Central memory CD8-positive, alpha-beta T cell (primary cell): ENCODE measurements at places on chromosomes 4 and X.

DNA sequence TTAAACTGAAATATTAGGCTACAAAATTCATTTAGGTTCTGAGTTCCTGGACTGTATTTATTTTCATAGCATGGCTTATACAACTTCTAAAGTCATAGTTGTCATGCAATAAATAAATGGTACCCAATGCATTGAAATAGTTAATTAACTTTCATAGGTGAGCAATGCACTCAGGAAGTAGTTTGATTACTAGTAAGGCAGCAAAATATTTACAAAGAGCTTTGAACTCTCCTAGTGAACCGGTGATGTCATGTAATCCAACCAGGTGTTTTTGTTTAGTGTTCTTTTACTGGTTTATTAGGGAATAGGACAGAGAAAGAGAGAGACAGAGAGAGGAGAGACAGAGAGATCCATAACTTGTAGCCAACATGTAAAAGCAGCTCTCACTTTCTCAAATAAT lies 228.6 kb upstream of the CTSO start:
- no peaks in the 10 kb centered on the region for H3K27me3 ChIP-seq
- no peaks in the 10 kb centered on the region for H3K4me1 ChIP-seq
- H3K27ac ChIP-seq: no peak overlapping the region

GRCh38 chrX:24014388-24015018 lies 12.5 kb downstream of the KLHL15 start:
- H3K36me3 ChIP-seq: peaks cover 12% of the 10 kb centered on the region
- H3K27ac ChIP-seq: peak overlapping the region; percentile 60
- no peak overlapping the region for H3K4me3 ChIP-seq
- H3K4me1 ChIP-seq: peaks cover 30% of the 10 kb centered on the region
- H3K27me3 ChIP-seq: no peaks in the 10 kb centered on the region

GRCh38 chr4:138841343-138841742 lies 174.2 kb upstream of the NOCT start:
- H3K27me3 ChIP-seq: peaks cover 17% of the 10 kb centered on the region
- H3K4me1 ChIP-seq: no peaks in the 10 kb centered on the region
- no peak for DNase-seq
- H3K27ac ChIP-seq: no peak overlapping the region
- H3K4me3 ChIP-seq: no peak overlapping the region

DNA sequence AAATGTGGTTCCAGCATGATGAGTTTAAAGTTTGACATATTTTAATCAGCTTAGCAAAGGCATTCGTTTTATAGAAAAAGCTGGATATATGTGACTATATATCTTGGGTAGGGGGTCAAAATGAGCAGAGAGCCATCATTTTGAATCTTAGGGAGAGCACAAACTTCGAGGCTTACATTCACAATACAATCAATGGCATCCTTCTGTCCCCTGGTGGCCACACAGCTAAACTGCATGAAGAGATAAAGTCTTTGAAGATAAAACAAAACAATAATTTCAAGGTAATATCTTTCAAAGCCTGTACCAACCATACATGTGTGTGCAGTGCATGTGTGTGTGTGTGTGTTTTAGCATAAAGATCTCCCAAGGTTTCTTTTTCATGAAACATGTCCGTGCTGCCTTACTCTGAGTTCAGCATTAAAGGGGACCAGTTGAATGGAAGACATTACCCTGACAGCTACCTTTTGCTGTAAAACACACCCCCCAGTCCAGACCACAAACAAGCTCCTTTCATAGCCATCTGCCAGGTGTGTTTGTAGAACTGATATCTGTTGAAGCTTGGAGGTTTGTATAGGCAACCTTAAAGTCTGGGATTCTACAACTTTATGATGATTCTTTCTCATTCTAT lies 22.0 kb downstream of the DYNLT3 start:
- H3K27me3 ChIP-seq: no peaks in the 10 kb centered on the region
- H3K4me1 ChIP-seq: peaks cover 14% of the 10 kb centered on the region
- peak; percentile 23 for DNase-seq
- H3K27ac ChIP-seq: no peak overlapping the region
- peaks cover 2% of the 10 kb centered on the region for H3K36me3 ChIP-seq

- H3K27ac ChIP-seq: no peak overlapping the region
- no peaks in the 10 kb centered on the region for H3K4me1 ChIP-seq
- H3K36me3 ChIP-seq: no peaks in the 10 kb centered on the region
- H3K27me3 ChIP-seq: no peaks in the 10 kb centered on the region
- no peak for DNase-seq
Observed at GRCh38 chr4:85579942-85580341, 105.0 kb downstream of the ARHGAP24 start.

GRCh38 chrX:10051866-10052480 lies 84.8 kb downstream of the CLDN34 start:
- H3K27ac ChIP-seq: no peak overlapping the region
- no peak overlapping the region for H3K4me3 ChIP-seq
- H3K36me3 ChIP-seq: peaks cover 2% of the 10 kb centered on the region
- peaks cover 5% of the 10 kb centered on the region for H3K4me1 ChIP-seq
- DNase-seq: no peak
- no peaks in the 10 kb centered on the region for H3K27me3 ChIP-seq

DNA sequence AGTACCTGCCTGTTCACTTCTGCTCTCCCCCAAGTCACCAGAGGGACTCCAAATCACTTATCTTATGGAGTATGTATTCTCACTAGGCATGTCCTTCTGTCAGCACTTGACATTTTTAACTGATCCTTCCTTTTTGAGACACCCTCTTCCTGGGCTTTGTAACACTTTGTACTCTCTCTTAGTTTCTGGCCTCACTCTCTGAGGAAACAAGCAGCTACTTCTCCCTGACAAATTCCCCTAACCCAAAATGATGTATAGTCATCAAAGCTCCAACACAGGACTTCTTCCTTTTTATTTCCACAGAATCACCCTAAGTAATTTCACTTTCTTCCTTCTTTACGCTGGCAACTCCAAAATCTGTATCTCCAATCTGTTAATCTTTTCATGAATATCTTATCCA lies 101.8 kb downstream of the ARAP2 start:
- DNase-seq: no peak
- H3K27ac ChIP-seq: peak overlapping the region; percentile 67
- H3K36me3 ChIP-seq: peaks cover 42% of the 10 kb centered on the region
- H3K4me3 ChIP-seq: no peak overlapping the region
- H3K4me1 ChIP-seq: peaks cover 38% of the 10 kb centered on the region
- H3K27me3 ChIP-seq: no peaks in the 10 kb centered on the region

DNA sequence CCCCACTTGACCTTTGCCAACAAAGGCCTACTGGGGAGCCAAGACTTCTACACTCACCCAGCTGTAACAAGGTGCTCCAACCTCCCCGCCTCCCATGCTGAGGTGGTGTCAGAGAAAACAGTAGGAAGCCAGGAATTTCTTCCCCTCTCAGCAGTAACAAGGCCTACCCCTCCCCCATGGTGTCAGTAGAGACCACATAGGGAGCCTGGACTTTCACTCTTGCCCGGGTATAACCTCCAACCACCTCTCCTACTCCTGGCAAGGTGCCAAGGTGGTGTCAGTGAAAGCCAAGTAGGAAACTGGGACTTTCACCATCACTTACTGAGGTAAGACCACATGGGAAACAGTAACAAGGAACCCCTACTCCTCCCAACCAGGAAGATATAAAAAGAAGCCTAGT lies 93.1 kb downstream of the SLC16A2 start:
- no peak for DNase-seq
- H3K27ac ChIP-seq: no peak overlapping the region
- no peaks in the 10 kb centered on the region for H3K36me3 ChIP-seq
- H3K4me3 ChIP-seq: no peak overlapping the region

GRCh38 chr4:141016117-141016798 lies 117.0 kb downstream of the RNF150 start:
- no peaks in the 10 kb centered on the region for H3K27me3 ChIP-seq
- no peak overlapping the region for H3K27ac ChIP-seq
- no peak overlapping the region for H3K4me3 ChIP-seq
- H3K4me1 ChIP-seq: no peaks in the 10 kb centered on the region
- no peaks in the 10 kb centered on the region for H3K36me3 ChIP-seq

GRCh38 chr4:1412376-1413203 lies 6.3 kb upstream of the NKX1-1 start:
- DNase-seq: no peak
- H3K4me3 ChIP-seq: no peak overlapping the region
- H3K36me3 ChIP-seq: no peaks in the 10 kb centered on the region
- peaks cover 4% of the 10 kb centered on the region for H3K4me1 ChIP-seq

DNA sequence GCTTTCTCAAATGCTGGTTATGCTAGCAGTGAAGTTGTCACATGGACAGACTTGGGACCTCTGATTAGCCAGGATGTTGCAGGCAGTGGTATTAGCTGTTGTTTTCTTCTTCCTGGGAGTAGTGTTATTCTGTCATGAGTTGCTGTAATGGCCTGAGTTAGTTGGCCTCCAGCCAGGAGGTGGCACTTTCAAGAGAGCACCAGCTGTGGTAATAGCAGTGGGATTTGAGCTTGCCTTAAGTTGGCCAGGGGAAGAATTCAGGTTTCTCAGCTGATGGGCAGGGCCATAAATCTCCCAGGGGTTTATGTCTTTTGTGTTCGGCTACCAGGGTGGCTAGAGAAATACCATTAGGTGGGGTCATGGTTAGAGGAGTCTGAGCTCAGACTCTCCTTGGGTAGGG lies 132.6 kb downstream of the GLUD2 start:
- no peak for DNase-seq
- no peak overlapping the region for H3K4me3 ChIP-seq
- H3K27me3 ChIP-seq: no peaks in the 10 kb centered on the region

- H3K36me3 ChIP-seq: peaks cover 3% of the 10 kb centered on the region
- no peak overlapping the region for H3K4me3 ChIP-seq
- H3K27ac ChIP-seq: peak overlapping the region; percentile 48
- peak; percentile 30 for DNase-seq
- H3K4me1 ChIP-seq: peaks cover 20% of the 10 kb centered on the region
Observed at GRCh38 chrX:65985922-65986588, 53.8 kb downstream of the VSIG4 start.

DNA sequence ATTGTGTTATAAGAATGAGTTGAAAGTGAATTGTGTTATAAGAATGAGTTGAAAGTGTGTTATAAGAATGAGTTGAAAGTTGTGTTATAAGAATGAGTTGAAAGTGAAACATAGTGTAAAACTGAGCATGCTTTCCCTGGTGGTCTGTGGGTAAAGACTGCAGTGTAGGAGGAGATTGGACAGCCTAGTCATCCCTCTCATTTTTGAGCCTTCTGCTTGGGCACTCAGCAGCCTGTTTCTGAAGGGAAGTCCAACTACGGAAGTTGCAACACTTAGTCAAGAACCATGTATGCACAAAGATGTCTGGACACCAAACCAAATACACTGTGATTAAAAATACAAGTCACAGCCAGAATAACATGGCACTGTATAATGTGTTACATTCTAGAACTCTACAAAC lies 72.6 kb downstream of the ANK2 start:
- no peak overlapping the region for H3K4me3 ChIP-seq
- DNase-seq: no peak
- H3K27me3 ChIP-seq: no peaks in the 10 kb centered on the region
- H3K27ac ChIP-seq: no peak overlapping the region

- no peak for DNase-seq
- H3K27me3 ChIP-seq: no peaks in the 10 kb centered on the region
- no peaks in the 10 kb centered on the region for H3K4me1 ChIP-seq
- H3K4me3 ChIP-seq: no peak overlapping the region
Observed at GRCh38 chr4:136796953-136797352, 735.3 kb downstream of the PCDH18 start.

GRCh38 chr4:17618926-17619325 lies 4.5 kb downstream of the MED28 start:
- H3K4me1 ChIP-seq: peaks cover 40% of the 10 kb centered on the region
- no peak overlapping the region for H3K4me3 ChIP-seq
- DNase-seq: no peak
- H3K27ac ChIP-seq: peak overlapping the region; percentile 3

GRCh38 chr4:25531272-25531671 lies 124.4 kb upstream of the SLC34A2 start:
- no peak overlapping the region for H3K4me3 ChIP-seq
- H3K27me3 ChIP-seq: peaks cover 22% of the 10 kb centered on the region
- no peaks in the 10 kb centered on the region for H3K4me1 ChIP-seq

DNA sequence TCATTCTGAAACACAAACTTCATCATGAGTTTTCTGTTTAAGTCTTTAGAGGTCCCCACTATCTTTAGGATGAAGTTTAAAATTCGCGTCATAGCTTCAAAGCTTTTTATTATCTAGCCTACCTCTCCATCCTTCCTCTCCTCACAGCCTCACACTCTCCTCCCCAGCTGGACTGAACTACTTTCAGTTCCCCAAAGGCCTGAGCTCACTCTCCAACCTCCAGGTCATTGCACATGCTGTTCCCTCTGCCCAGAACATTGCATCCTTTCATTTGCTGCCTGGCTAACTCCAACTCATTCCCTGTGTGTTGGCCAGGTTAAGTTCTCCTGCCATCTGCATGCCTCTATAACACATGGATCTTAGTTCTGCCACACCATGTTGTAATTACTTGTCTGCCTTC lies 2.9 kb upstream of the OTUD5 start:
- peaks cover 15% of the 10 kb centered on the region for H3K4me1 ChIP-seq
- H3K36me3 ChIP-seq: peaks cover 27% of the 10 kb centered on the region
- DNase-seq: no peak
- H3K4me3 ChIP-seq: peak overlapping the region; percentile 45

DNA sequence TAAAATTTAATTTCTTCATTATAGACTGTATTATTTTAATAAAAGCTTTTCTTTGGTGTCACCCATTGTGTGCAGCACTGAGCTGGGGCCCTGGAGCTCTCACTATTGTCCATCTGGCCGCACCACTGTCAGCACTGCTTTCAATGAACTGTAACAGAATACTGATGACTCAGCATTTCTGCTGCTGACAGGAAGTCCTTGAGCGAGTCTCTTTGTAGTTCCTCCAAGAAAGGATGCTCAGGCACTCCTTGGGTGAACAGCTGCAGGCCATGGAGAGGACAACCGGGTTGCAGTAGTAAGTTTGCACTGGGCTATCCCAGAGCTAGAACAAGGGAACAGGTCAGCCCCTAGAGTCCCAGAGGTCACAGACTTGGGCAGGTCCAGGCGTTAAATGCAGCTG lies 81.6 kb downstream of the SORBS2 start:
- H3K27me3 ChIP-seq: peaks cover 38% of the 10 kb centered on the region
- H3K4me1 ChIP-seq: no peaks in the 10 kb centered on the region
- no peak overlapping the region for H3K4me3 ChIP-seq

- H3K27me3 ChIP-seq: peaks cover 13% of the 10 kb centered on the region
- no peak overlapping the region for H3K4me3 ChIP-seq
- no peak overlapping the region for H3K27ac ChIP-seq
- no peaks in the 10 kb centered on the region for H3K4me1 ChIP-seq
- H3K36me3 ChIP-seq: no peaks in the 10 kb centered on the region
- no peak for DNase-seq
Observed at GRCh38 chr4:146844761-146845160, 100.9 kb downstream of the TTC29 start.
